ENCODE measurements at places on chromosomes 7 and 10. TPM values are rescaled to one million over a fixed set of nuclear protein-coding genes. Genes with fewer than 3 reads are reported as not detected.

DNA sequence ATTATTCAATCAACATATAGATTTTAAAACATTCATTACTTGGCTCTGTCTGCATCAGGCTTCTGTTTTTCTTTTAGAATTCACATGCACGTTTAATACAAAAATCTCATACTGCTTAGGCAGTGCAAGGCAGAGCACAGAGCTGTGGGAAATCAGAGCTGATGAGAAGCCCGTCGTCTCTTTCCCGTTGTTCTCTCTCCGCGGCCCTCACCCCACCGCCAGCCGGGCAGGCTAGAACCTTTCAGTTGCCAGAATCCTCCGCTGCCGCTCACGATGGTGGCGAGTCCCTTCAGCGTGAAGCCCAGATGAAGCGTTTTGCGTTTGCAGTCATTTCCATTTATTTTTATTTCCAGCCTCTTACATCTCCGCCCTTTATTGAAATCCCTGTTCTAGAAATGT lies 648.2 kb downstream of the SDK1 start:
- DNase-seq = no peak

Gene HYCC1
- total RNA-seq = 59.2 TPM

- DNase-seq = peak; percentile 91
Measured at GRCh38 chr10:32961895-32962369, 3.9 kb upstream of the ITGB1 start.

DNA sequence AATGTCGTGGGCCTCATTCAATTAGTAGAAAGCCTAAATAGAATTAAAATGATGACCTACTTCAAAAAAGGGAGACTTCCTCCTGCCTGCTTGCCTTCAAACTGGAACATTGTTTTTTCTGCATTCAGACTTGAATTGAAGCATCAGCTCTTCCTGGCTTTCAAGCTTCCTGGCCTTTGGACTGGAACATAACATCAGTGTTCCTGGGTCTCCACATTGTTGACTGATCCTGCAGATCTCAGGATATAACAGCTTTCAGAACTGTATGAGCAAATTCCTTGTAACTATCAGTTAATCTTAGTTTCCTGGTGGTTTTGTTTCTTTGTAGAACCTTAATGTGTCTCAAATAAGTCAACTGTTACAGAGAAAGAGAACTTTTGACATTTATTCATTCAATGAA lies 18.6 kb downstream of the MAGI2 start:
- DNase-seq = no peak

DNA sequence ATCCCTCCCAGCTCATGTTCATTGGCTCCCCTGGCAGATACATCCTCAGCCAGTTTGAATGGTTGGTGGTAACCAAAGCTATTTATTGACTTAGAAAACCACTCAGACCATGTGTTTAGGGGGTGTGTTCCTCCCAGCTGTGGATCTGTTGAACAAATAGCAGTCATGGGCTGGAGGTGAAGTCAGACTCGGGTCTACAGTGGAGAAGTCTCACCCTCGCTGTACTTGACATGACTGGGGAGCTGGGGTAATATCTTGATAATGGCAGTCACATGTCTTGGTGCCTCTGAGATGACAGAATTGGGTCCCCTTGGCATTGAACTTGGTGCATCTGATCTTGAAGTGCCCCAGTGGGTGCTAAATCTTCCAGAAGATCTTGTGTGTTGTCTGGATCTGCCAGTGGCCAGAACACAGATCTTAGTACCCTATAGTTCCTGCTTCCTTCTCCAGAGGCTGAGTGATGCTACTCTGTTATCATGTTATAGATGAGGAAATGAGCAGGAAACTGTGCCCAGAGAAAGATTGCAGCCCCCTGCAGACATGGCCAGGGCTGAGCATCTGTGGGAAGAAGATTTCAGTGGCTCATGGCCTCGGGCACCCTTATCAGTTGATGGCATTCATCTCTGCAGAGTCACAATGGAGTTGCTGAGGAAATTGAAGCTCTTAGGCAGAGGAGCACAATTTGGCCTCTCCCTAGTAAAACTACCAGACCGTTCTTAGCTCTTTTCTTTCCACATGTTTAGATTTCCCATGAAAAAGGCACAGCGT lies 50.4 kb downstream of the ADRA2A start:
- DNase-seq = no peak

GRCh38 chr7:34463830-34464229 lies 194.2 kb upstream of the NPSR1 start:
- DNase-seq = peak; percentile 47

DNA sequence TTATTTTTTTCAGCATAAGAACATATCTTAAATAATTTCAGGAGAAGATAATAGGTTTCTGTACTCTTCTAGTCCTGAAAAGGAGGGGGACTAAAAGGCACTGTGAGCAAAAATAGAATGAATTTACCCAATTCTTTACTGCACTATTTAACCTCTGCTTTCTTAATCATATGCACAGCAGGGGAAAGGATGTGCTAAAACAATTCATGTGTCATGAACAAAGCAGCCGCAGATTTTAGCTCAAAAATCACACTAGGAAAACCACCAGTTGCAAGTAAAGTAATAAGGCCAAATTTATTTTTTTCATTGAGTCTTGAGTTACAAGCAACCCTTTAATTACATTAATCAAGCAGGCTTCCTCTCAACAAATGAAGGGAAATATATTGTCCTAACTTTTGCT lies 80.1 kb downstream of the CABCOCO1 start:
- no peak for DNase-seq

Gene C10orf105
- not detected for total RNA-seq

DNA sequence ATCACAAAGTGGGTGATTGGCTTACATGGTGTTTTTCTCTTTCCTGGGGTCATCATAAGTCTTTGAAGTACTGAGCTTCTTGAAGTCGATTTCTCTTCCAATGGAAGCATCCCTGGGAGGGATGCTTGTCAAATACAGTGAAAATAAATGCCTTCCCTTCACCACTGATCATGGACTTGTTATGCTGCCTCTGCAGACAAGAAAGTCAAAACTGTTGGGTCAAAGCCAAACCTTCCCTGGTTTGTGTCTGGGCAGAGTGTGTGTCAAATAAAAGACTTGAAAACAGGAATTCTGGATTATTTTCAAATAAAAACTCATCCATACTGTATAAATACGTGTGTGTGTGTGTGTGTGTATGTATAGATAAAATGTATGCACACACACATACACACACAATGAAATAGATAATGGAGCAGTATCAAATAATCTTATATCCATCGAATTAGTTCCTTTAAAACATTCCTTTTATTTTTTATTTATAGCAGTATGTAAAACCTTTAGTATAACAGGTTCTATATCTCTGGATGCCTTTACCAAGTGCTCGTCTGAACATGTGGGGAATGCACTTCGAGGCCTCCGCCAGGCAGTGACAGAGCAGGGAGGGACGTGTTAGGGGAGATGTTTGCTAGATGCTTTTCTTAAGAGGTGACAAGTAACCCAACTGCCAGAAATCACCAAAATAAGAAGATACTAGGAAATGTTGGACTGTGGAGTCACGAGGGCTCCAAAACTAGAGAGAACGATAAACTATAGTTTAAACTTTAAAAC lies 27.2 kb upstream of the WNT16 start:
- DNase-seq = no peak

GRCh38 chr10:42769673-42770072 lies 12.9 kb upstream of the BMS1 start:
- peak; percentile 7 for DNase-seq

Gene FAM25C
- total RNA-seq = not detected

Gene GAD2
- not detected for total RNA-seq

GRCh38 chr10:33234831-33235237 lies 99.6 kb downstream of the NRP1 start:
- peak; percentile 50 for DNase-seq

GRCh38 chr7:50667789-50668226 lies 102.6 kb upstream of the DDC start:
- peak; percentile 16 for DNase-seq

Gene TUBB8
- total RNA-seq = not detected

DNA sequence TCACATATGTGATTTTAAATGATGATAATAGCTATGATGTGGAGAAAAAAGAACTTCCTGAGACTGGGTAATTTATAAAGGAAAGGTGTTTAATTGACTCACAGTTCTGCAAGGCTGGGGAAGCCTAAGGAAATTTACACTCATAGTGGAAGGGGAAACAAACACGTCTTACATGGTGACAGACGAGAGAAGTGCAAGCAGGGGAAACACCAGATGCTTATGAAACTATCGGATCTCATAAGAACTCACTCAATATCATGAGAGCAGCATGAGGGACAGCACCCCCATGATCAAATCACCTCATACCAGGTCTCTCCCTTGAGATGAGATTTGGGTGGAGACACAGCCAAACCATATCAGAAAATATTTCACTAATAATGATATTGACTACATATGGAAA lies 4.1 kb upstream of the LIPN start:
- DNase-seq = no peak

- peak; percentile 98 for DNase-seq
Measured at GRCh38 chr10:33412653-33413361, 78.3 kb upstream of the NRP1 start.

GRCh38 chr10:60958892-60959601 lies 15.1 kb upstream of the RHOBTB1 start:
- peak; percentile 55 for DNase-seq

Gene CUEDC2
- total RNA-seq = 54.1 TPM

Gene SORBS1
- 1.2 TPM for total RNA-seq

DNA sequence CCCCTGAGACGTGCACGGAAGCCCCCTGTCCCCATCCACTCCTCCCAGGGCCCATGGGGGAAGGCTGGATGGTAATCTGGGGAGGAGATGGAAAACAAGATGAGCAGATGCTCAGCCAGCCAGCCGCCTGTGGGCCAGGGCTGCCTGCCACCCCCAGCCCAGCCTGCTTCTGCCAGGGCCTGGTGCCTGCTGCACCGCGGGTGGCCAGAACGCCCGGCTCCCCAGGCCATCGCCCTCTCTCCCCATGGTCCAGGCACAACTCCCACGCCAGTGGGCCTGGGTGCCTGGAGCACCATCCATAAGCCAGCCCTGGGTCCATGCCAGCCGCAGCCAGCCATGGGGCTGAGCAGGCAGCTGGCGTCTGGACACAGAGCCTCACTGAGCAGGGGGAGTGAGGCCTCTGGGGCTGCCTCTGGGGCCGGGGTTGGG lies 57.2 kb upstream of the ELN start:
- DNase-seq = no peak

Gene JCAD
- 24.8 TPM for total RNA-seq

Gene CDNF
- total RNA-seq = 0.32 TPM

DNA sequence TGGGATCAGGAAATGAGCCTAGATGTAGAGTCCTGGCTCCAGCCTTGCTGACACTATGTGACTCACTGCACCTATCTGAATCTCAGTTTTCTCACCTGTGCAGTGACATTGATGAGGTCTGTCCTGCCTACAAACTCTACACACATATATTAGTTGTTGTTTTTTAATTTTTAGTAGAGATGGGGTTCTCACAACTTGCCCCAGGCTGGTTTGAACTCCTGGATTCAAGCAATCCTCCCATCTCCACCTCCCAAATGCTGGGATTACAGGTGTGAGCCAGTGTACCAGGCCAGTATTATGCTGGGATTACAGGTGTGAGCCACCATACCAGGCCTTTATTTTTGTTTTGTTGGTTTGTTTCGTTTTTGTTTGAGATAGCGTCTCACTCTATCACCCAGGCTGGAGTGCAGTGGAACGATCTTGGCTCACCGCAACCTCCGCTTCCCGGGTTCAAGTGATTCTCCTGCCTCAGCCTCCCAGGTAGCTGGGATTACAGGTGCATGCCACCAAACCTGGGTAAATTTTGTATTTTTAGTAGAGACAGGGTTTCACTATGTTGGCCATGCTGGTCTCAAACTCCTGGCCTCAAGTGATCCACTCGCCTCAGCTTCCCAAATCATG lies 11.8 kb upstream of the DDIT4 start:
- DNase-seq = no peak

DNA sequence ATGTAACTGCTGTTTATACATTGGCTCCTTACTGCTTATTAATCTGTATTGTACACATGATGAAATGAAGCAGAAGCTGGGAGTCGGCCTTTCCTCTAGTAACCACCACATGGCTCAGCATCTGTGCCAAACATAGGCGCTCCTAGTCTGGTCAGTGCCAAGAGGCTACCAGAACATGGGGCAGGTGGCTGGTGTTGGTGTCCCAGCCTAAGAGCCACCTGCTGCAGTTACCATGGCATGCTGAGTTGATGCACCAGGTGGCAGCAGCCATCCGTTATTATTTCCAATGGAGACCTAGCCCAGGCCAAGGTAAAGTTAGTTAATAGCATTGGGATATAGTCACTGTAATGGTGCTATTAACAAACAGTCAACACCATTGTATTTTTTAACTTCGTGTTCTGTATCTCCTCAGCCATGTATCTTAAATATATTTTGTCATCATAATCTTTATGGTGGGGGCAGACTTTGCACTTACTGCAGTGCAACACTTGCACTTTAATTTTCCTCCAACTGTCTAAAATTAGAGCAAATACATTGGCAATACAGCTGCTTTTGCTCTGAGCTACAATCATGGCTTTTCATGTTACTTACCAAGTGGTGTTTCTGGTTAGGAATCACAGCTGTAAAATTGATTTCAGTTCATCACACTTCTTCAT lies 33.1 kb downstream of the HBP1 start:
- peak; percentile 45 for DNase-seq

DNA sequence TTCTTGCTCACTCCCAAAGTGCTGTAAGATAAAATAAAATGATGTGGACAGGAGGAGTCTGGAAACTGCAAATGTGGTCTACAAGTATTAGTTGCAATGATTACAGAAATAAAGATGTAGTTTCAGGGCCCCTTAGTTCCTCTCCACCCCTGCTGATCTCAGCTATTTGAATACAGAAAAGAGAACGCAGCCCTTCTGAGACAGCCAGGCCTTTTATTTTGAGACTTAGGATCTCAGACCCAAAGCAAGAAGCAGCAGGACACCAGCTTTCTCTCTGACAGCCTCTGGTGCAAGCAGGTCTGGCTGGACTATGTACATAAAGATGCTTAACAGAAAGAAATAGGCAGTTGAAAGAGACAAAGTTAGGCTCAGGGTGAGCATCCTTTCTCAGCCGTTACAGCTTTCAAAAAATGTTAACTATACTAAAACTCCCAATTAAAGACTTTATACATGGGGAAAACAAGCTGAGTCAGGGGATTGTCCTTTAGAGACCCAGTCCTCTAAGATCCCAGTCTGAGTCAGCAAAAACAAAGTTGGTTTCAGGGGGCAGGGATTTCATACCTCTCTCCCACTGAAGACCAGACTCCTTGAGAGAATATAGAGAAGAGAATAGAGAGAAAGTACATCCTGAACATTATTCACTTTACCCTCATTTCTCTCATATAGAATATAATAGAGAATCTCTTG lies 220.4 kb downstream of the TMEM178B start:
- DNase-seq = no peak

DNA sequence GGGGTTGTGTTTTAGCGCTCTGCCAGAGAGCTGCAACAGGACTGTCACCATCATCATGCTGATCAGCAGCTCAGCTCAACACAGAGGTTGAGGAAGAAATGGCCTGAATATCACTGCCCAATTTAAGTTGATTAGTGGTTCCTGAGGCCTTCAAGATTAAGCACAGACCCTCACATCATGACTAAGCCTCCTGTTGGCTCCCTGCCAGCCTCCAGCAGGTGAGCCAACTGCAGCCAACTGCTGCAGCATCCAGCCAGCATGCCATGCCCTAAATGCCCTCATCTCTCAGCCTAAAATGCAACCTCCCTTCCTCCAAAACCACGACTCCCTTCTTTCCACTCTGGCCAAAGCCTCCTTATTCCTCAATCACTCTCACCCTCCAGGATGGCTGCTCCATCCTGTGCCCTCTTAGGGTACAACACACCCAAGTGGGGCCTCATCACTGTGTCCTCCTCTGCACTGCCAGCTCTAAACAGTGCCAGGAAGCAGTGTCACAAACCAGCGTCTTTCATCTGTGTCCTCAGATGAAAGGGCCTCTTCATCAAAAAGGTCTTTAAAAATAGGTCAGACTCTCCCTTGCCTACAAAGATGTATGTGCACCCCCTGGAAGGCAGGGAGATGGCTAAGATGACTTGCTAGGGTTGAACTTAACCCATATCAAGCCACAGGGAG lies 259.3 kb downstream of the ZEB1 start:
- no peak for DNase-seq
